ENCODE measurements at places on chromosomes 4 and X.
A peak's percentile ranks its signal among the peaks of the same experiment; 100 is the strongest.

- DNase-seq, result peak; percentile 70
Measured at GRCh38 chrX:102720237-102721168, at the start of gene GPRASP3. GPRASP3 (plus strand) TSS chrX:102720743; CDS start chrX:102748996, 28,253 bp downstream.

DNA sequence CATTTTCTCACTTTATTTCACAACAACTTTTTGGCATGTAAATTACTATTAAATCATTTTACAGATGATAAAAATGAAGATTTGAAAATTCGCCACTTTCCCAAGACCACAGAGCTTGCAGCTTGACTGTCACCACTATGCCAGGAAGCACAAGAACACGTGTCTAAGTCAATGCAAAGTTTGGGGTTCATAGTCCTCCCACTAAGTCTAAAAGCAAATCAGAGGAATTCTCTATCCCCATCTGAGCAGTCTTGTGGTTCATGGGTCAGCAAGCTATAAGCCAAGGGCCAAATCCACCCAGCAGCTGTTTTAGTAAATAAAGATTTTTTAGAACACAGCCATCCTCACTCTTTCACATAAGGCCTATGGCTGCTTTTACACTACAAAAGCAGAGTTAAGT, 833.3 kb upstream of the INTU start:
- DNase-seq, result no peak

- no peak for DNase-seq
Measured at GRCh38 chr4:140004549-140004895, 149.5 kb downstream of the MAML3 start.

DNA sequence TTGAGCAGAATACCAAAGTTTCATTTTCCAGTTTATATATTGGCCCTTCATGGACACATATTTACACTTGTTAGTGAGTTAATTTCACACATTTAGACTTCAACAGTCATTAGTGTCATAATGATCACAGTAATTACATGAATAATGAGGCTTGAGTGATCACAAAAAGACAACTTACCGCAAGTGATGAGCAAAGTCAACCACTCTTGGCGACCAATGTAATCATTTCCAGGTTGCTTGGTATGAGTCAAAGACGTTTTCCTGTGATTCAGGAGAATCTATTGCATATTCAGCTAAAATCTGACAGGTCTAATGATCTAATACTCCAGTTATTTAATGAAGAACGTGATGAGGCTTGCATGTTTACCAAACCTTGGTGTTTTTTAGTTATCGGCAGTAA, 407.9 kb upstream of the TENM3 start:
- DNase-seq, result no peak

DNA sequence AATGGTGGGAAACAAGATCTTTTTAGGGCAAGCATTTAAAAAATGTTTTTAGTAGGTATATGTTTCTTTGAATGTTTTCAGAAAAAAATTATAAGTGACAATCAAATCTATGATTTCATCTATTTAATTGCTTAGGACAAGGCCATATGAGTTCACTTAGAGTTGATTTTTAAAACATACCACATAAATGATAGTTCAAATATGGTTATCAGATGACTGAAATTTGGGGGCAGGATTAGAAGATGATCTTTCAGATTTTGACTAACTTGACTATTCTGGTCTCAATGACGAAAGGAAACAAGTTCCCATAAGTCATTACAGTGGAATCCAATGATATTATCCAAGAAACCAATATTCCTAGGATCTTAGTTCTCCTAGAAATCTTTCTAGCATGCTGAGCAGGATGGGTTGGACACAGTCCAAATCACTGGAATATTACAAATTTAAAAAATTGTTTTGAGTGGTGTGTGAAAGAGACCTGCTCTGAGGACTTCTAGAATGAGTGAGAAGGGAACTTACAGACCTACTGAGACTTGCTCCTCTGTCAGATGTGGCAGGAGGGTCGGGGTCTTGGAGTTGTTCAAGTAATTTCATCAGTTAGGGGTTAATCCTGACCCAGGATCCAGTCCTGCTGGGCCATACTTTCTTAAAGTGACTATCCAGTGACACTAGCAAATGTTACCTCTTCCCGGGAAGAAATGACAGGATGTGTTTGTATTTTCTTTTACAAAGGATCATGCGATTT, 20.0 kb downstream of the RHOH start:
- DNase-seq, result no peak

DNA sequence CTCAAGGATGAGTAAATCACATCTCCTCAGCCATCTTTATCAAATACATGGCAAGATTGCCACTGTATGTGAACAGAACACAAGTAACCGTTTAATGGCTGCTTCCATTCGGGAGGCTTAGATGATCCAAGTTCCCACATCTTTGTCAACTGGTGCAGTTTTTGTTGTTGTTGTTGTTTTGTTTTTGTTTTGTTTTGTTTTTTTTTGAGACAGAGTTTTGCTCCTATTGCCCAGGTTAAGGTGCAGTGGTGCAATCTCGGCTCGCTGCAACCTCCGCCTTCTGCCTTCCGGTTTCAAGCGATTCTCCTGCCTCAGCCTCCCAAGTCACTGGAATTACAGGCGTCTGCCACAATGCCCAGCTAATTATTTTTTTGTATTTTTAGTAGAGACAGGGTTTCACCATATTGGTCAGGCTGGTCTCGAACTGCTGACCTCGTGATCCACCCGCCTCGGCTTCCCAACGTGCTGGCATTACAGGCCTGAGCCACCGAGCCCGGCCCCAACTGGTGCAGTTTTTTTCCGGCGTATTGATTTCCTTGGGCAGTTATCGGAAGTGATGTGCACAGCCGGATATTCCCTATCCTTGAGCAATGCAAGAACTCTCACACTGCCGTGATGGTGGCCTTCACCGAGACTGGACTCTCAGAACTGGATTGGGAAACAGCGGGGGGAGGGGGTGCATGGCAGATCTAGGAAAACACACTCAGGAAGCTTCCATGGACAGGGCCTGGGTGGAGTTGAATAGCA, 29.2 kb upstream of the TRIM2 start:
- DNase-seq, result no peak

DNA sequence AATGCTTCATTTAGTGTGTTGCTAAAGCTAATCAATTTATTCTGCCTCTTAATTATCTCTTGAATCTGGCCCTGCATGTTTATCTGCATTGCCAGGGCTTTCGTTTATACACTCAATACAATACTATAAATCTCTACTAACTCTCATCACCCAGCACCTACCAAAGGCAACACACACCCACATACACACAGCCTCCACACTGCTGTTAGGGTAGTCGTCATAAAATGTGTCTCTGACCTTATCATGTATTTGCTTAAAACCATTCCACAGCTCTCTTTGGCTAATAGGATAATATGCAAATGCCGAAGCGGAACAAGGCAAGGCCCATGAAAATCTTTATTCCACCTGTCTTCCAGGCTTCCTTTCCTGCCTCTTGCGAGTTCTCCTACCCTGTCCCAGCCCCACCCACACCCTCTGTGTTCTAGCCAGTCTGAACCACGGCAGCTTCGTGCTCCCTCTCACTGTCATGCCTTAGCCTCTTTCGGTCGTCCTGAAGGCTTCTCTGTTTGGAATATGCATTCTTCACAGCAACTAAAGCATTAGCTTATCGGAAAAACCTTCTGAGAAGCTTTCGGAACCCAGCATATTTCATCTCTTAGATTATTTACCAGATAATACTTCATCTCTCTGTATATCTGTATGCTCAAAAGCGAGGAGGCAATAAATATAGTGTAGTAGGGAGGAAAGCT, 333.5 kb downstream of the TENM3 start:
- DNase-seq, result no peak

DNA sequence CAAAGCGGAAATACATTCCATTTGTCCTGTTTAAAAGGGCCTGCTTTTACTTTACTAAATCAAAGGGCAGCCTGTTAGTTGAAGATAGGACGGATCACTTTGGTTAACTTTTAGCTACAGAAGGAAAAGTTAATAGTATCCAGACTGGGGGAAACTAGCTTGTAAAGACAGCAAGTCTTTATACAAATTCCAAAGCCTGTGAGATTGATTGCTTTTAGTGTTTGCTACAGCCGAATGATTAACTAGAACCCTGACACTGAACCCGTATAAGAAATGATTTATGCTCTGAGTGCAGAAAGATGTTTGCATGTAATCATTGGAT, 93.4 kb downstream of the FRAS1 start:
- DNase-seq, result no peak

DNA sequence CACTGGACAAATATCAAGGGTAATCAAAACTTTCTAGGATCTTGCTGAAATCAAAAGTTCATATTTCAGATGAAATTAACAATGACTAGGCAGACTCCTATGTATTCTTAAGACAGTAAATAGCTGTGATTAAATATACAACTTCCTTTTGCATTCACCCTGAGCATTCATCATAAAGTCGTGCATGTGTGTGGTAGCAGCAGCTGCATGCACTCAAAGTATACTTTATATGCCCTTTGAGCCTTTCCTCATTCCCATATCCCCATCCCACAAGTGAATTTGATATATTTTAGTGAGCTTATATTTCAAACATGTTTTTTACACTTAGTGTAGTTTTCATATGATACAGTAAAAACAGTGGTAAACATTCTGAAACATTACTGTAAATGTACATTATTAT, 959.0 kb downstream of the C4orf33 start:
- no peak for DNase-seq

DNA sequence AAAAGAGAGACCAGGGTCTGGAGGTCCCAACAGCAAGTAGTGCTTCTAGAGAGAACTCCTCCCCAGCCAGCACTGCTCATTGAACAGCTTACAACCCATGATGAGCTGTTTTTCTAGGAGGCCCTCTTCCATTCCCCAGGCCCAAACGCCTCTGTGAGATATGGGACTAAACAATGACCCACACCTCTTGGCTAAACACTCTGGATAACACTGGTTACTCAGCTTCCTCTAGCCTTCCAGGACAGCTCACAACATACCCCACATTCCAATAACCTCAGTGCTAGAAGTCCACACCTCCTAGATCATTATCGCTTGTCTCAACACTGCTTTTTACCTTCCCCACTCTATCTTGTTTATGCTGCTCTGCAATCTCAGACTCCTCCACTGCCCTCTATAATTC, 35.4 kb upstream of the PGRMC2 start:
- DNase-seq, result no peak

DNA sequence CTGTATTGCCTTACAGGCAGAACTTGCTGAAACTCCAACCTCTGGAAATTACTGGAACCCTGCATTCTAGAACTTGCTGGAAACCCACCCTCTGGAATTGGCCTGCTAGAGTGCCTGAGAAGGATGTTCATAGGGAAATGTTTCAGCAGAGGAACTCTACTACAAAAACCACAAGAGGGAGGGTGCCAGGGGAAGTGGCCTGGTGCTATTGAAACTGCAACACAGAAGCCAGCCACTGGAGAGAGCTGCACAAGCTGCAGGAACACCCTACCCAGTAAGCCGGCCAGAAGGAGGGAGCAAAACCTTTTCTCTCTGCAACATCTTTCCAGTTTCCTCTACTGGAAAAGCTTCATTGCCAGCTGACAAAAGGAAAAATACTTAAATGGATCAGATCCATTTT, 2.5 kb upstream of the BRWD3 start:
- DNase-seq, result peak; percentile 55

DNA sequence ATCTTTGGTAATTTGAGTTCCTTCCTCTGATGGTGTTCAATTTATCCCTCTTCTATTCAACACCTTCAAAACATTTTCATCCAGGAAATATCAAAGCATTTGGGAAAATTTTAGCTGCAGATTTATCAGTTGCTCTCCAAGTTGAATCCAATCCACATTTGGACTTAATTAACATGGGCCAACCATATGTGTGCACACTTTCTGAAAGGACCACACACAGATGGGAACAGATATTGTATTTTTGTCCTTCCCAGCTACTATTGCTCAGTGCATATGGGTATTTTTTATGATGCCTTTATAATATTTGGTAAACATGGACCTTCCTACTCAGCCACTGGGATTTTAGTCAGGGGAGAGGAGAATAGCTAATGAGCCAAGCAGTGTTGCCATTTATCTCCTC, 65.2 kb downstream of the GLRA2 start:
- no peak for DNase-seq

GRCh38 chrX:140164391-140164790, 199.1 kb upstream of the CXorf66 start:
- no peak for DNase-seq

DNA sequence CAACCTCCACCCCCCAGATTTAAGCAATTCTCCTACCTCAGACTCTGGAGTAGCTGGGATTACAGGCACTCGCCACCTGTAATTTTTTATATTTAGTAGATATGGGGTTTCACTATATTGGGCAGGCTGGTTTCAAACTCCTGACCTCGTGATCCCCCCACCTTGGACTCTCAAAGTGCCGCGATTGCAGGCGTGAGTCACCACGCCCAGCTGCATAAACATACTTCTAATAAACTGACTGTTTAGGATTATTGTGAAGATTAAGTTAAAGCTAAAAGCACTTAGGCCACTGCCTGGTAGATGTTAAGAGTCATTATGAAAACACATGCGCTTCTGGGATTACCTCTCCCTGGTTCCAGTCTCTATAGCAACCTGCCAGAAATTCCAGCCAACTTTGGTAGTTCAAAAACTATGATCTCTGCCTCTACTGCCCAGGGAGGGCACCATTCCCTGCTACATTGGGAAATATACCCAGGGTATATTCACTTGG, 30.2 kb upstream of the GRIA3 start:
- no peak for DNase-seq

Data from CD4-positive, alpha-beta T cell treated with Interleukin-21 for 1 hour (primary cell).